Stimulated activated memory B cell treated with anti-CD40 and anti-IgM and Interleukin-4, amounts not matched to agents 10 μg/mL and 1 μg/mL and 100 μg/mL, for 72 hours (primary cell): ENCODE measurements at places on chromosomes 5 and 9.

DNA sequence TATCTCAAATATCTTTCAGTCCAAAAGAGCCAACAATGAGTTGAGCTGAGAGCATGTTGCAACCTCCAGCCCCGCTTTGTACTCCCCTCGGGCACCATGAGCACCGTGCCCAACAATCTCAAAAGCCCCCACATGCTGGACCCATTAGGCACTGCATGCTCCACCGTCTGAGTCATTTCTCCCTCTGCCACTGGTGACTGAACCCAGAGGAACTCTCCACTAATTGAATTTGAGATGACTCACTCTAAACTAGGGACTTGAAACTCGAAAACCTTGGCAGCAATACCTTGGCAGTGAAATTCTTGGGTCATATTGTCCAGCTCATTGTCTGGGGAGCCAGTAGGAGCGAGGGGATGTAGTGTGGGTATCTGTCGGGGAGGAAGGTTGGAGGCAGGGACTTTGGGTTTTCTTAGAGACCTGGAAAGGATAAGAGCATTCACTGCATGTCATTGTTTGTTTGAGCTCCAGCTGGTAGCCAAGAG is 49.9 kb upstream of the SLIT3 start:
- ATAC-seq = no peak

DNA sequence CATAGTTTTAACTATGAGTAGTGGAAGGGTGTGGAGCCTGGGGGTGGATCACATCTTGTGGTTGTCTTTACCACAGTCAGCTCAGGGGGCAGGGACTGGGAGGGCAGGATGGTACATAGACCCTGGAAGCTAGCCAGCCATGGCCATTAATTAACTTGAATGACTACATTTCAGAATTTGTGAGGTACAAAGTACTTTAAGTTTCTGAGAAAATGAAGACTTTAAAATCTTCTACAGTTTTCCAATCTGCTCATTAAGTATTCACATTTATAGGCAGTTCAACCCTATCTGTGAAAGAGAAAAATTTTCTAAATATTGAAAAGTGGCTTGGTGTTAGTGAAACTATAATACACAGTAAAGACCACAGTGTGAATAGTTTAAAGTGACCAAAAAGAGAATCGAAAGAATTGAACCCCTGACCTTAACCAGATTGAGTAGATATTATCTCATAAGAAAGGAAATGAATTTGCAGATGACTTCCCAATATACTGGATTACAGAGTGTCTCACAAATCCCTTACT is 234.2 kb upstream of the MEF2C start:
- ATAC-seq = peak; percentile 65

GRCh38 chr5:141359790-141360426 is at the start of gene PCDHGB2:
Gene PCDHGB2 (plus strand): TSS chr5:141359994. CDS start chr5:141360136, 142 bp downstream.
- ATAC-seq = no peak

GRCh38 chr9:96050861-96051155 is 175.3 kb downstream of the ERCC6L2 start:
- ATAC-seq = no peak

GRCh38 chr5:94459915-94460314 is 158.5 kb downstream of the KIAA0825 start:
- ATAC-seq = no peak

- ATAC-seq = no peak
These were observed 155.4 kb upstream of the MAP3K1 start for GRCh38 chr5:56659971-56660370.

DNA sequence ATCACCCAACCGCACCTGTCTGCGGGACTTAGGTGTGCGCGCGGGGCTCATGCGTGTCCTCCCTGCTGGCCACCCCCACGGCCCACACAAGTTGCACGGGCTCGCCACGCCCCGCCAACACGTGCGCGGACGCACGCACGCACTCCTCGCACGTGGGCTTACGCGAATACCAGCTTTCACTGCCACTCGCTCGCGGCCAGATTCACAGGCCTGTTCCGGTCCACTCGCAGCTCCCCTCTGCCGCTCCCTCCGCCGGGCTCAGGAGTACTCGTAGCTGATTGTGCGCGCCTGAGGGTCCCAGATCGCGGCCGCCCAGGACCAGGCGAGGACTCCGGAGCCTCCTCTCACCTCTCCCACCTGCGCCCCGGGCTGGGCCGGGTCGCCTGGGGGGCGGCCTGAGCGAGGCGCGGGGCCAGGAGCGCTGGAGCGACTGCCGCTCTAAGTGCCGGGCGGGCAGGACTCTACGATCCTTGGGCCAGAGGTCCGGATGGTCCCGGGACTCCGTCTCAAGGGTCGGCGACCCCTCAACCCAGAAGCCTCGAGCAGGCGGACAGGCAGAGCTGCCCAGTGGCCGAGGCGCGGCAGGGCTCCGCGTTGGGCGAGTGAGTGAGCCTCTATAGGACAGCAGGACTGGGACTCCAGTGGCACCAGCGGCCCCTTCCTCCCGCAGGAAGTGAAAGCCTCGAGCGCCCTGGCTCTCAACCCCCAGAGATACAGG is 3.4 kb downstream of the PCDHGC5 start:
- ATAC-seq = peak; percentile 68

DNA sequence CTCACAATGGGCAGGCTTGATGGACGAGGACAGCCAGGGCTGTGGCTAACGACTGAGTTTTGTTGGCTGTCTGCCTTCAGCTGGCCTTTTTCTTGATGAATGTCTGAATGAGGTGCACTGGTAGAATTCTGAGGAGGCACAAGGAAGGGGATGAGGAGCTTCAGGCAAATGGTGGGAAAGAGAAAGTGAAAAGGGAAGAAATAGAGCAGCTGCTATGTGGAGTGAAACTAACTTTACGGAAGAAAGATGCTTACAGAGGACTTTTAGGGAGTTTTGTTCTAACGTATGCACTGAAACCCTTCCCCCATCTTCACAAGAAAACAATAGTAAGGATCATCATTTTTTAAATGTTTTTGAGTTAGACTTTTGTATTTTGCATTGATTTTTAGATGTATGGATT is 45.3 kb downstream of the OR2K2 start:
- no peak for ATAC-seq

DNA sequence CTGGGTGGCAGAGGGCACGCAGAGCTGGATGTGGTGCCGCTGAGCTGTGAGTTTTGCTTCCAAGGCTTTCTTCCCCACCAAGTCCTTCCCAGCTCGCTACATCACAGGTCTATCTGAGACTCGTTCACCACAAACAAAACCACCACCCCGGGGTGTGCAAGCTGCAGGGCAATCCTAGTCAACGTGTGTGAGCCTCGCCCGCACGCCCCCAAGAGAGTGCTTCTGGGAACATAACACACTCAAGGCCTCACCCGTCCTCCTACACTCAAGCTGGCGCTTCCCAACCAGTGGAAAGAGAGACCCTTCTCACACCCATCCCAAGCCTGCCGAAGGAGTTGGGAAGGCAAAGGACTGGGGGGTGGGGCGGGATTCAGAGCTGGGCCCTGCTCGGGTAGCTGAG is 10.6 kb downstream of the SNAPC4 start:
- ATAC-seq = no peak

DNA sequence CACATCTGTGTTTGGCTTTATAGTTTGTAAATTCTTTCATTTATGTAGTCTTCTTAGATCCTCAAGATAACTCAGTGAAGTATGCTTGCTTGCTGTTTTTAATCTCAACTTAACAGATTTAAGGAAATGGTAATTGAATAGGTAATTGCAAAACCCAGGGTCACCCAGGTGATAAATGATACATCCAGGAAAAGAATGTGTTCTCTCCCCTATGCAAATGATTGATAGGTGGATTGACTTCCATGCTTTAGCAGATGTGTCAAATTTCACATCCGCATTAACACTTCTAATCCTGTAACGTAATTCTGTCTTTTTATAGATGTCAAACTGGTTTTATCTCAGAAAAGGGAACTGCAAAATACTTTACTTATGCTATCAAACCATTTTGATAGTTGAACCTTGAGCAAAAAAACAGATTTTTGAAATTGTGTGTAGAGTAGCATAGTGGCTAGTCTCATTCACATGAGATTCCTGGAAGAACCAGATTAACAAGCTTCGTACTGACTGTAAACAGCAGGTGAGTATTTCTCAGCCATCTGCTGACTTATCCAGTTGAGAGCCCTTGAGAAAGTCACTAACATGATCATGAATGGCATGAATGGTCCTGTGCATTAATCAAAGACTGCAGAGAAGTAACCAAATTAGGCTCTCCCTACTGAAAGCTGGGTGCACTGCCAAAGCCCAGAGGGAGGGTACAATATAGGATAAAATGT is 86.7 kb upstream of the PAM start:
- ATAC-seq = no peak

GRCh38 chr5:151071848-151072629 is 8.8 kb downstream of the TNIP1 start:
- ATAC-seq = no peak

GRCh38 chr9:119283078-119283794 is 86.0 kb downstream of the BRINP1 start:
- no peak for ATAC-seq

GRCh38 chr5:95959051-95959887 is 2.4 kb downstream of the ELL2 start:
- ATAC-seq = no peak

DNA sequence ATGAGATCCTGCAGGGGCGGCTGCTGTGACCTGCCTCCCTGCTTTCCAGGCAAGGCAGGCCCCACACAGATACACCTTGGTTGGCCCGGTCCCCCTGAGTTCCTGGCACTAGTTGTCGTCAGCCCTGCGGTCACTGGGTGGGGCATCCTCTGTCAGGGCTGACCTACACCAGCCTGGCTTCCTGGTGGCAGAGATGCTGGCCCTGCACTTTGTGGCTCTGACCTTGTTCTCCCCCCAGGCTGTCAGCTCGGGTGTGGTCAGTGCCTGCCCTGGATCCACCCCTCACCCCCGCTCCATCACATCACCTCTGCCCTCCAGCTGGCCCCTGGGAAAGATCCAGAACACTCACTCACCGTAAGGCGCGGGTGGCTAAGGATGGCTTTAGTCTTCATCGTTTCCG is 74.1 kb downstream of the PHF2 start:
- ATAC-seq = no peak

DNA sequence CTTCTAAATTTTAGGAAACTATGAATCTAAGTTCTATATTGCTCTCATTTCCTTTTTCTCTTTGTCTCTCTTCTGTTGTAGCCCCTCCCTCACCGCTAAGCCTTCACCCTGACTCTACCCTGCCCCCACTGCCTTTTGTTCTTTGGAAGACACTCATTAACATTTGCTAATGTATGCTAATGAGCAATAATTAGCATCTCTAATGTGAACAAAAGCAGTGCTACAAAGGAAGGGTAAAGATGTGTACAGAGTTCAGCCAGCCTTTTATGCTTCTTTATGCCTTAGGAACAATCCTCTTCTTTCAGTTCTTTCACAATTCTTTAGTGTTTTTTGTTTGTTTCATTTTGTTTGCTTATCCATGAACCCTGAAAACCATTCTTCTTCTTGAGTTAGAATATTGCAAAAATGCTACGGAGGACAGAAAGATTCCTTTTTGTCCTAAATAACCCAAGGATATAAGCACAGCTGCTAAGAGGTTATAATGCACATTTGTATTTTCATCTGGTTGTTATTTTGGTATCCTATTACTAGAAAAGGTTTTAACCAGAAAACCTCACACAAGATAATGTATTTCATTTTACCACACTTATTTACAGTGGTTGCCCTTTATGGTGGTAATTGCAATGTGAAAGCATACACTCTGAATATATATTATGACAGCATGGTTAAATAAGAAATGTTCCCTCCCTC is 159.3 kb downstream of the TMC1 start:
- no peak for ATAC-seq

GRCh38 chr5:57406641-57407040 is 76.0 kb downstream of the ACTBL2 start:
- no peak for ATAC-seq

DNA sequence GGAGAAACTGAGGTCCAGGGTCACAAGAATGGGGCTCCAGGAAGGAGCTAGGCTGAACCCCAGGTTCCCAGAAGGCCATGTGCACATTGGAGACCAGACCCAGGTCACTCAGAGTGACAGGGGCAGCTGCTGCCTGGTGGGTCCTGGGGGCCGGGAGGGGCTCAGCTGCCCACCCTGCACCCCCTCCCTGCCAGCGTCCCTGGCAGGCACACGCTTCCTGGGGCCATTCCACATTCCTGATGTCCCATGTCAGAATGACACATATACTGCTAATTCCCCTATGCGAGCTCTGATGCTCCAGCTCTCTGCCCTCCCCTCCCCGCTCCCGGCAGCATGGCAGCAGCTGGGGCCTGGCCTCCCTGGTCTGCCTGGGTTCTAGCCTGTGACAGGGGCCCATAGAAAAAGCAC is 14.0 kb downstream of the FGFR4 start:
- no peak for ATAC-seq

DNA sequence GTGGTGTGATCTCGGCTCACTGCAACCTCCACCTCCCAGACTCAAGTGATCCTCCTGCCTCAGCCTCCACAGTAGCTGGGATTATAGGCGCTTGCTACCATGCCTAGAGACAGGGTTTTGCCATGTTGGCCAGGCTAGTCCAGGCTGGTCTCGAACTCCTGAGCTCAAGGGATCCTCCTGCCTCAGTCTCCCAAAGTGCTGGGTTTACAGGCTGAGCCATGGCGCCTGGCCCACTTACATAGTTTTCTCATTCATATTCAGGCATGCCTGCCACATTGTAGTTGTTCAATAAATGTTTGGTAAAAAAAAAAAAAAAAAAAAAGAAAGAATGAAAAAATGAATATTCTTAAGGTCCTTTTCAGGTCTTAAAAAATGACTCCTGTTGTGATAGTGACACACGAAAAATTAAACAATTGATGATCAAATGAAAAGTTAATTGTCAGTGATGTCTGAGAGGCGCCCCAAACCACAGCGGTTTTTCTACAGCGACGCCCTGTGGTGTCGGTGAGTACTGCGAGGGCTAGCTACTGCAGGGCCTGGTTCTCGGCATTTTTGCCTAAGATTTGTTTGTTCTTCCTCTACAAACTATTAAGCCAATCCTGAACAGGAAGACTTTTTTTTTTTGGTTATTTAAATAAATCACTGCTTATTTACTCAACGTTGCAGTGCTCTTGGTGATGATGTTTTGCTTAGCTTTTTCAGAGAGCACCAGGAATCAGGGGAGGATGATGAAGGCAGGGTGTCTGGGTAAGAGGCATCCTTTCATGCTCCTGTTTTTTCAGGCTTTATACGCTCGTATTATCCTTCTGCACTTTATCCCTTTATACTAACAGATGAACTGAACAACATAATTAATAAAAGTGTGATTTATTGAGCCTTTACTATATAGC is 67.0 kb upstream of the DPYSL3 start:
- ATAC-seq = no peak

DNA sequence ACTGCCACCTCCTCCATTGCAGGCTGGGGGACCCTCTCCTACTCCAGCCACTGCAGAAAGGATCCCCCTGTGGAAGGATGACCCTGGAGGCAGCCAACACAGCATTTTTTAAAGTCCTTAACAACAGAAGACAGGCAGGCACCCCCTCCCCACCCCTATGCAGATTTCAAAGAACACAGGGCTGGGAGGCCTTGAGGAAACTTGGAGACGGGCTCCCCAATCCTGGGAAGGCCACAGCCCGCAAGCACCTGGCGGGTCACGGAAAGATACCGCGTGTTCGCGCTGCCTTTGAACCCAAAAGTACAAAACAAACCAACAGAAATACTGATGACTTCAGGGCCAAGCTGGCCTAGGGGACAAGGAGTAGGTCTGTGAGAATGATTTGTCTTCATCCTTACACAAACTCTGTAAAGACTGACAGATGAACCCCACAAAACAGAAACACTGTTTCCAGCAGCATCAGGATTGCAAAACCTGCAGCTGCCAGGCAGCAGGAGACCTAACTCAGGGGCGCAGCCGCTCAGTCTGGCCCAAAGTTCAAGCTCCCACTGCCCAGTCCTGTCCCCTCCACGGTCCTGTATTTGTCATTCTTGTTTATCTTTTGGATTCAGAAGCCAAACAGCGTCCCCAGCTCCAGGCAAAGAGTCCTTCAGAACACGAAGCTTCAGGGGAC is 13.8 kb downstream of the VAV2 start:
- no peak for ATAC-seq
